ENCODE measurements at places on chromosomes 5 and 9.

DNA sequence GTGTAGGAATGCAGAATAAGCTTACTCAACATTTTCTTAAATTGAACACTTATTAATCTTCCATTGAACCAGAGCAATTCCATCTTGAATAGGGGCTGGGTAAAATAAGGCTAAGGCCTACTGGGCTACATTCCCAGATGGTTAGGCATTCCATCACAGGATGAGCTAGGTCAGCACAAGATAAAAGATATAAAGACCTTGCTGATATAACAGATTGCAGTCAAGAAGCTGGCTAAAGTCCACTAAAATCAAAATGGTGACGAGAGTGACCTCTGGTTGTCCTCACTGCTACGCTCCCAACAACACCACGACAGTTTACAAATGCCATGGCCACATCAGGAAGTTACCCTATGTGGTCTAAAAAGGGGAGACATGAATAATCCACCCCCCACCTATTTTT is 156.1 kb downstream of the NXNL2 start:
- DNase-seq: no peak

DNA sequence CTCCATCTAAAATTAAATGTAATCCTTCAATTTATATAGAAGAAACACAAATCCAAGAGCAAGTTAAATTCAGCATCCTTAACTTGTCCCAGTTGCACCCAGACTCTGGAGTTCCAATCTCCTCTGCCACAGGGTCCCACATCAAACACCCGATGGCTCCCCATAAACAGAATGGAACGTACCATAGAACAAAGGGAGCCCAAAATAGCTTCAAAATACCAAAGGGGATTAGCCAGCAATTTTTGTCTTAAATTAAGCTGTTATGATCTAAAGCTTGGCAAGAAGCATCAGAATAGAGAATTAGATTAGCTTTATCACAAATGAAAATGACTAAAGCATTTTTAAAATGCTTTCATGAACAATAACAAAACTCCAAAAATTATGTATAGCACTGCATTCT is 112.8 kb downstream of the FANCC start:
- DNase-seq: no peak

DNA sequence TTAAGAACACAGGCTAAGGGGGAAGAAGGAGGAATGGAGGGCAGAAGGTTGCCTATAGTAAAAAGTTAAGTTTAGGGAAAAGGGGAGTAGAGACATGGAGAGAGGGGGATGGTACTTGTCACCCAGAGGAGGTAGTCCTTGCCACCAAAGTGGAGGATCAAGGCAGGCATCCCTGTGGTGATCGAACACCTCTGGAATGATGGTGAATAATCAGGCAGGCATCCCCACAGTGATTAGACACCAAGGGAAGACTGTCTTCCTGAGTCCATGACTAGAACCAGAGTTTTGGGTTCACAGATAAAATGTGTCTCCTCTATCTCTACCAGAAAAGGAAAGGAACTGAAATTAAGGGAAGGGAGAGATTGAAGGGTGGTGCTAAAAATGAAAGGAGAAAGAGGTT is 19.2 kb upstream of the HMGCS1 start:
- DNase-seq: no peak

- peak; percentile 77 for DNase-seq
These were observed at the start of gene ARHGEF37 for GRCh38 chr5:149581192-149581861. TSS of gene ARHGEF37 (plus strand) at chr5:149581498. CDS start at chr5:149597770, 16,272 bp downstream.

DNA sequence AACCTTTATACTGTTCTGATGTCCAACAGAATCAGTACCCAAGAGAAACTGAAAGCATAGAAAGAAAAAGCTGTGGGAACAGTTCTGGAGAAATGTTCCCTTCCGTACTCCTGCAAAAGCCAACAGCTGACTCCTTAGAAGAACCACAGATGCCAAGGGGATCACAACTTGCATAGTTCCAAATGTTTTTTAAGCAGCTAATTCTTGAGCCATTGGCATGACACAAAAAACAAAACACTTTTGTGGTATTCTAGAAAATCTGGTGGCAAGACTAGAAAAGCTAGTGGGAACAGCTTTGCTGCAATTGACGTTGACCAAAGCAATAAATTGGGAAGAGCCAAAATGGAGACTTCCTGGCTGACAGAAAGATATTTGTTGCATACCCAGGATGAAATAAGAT is 189.9 kb downstream of the ARL15 start:
- no peak for DNase-seq

- no peak for DNase-seq
These were observed 178.5 kb downstream of the RAB3C start for GRCh38 chr5:58761407-58761806.

- no peak for DNase-seq
These were observed 98.4 kb downstream of the C9orf152 start for GRCh38 chr9:110109333-110110092.

GRCh38 chr5:125160787-125161502 is 414.5 kb upstream of the ZNF608 start:
- peak; percentile 16 for DNase-seq
